ENCODE measurements at places on chromosomes 7 and 10.

GRCh38 chr7:11923376-11923930 is 91.5 kb upstream of the THSD7A start:
- no peak for DNase-seq

- no peak for DNase-seq
Measured at GRCh38 chr10:49627644-49628247, 13.9 kb downstream of the CHAT start.

DNA sequence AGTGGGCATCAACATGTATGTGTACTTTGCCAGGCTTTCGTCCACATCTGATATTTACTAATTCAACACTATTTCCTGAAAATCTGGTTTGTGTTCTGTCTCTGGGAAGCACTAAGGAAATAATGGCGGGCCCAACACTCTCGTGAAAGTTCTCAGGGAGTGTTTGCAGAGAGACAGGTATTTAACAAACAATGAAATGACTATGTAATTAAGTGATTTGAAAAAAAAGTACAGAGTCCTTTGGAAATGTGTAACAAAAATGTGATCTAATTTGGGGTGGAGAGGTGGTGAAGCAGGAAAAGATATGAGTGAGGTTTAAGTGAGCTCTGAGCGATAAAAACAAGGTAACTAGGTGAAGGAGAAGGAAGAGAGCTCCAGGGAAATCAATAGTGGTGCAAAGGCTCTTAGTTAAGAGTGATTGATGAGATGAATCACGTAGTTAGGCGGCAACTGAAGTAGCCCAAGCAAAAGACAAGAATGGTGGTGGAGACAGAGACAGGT is 95.3 kb upstream of the DNAJB12 start:
- DNase-seq: no peak

GRCh38 chr10:77159538-77160110 is 478.0 kb downstream of the KCNMA1 start:
- DNase-seq: no peak

DNA sequence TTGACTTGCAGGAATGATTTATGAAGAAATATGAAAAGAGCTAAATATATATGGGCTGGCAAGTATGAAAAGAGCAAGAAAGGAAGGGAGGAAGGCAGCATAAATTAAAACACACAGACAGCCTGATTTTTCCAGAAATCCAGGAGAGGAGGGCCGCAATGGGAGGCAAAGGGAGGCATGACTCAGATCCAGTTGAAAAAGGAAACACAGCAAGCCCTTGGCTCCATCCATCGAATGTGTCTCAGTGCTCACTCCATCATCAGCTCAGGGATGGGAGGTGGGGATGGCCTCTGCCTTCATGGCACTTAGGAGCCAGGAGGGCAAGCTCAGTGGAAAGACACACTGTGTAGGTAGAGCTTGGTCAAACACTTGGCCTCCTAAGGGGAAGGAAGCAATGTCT is 75.7 kb upstream of the PDZD8 start:
- DNase-seq: no peak

- DNase-seq: no peak
Measured at GRCh38 chr10:129968020-129968852, 4.2 kb upstream of the EBF3 start.

DNA sequence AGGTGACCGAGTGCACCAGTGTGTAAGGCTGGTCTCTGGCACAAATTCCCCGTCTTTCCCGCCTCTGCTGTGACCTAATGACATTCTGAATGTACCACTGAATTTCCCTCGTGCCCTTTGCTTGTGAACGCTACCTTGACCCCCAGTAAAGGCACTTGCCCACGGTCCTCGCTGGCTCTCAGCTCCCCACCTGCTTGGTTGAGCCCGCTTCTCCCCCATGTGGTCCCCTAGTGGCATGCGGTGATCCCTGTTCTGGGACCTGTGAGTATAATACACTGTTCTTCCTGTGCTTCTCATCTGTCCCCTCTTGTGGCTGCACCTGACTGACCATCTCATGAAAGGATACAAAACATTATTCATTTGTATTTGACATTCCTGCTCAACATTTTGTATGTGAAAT is 495.7 kb downstream of the INHBA start:
- DNase-seq: no peak

DNA sequence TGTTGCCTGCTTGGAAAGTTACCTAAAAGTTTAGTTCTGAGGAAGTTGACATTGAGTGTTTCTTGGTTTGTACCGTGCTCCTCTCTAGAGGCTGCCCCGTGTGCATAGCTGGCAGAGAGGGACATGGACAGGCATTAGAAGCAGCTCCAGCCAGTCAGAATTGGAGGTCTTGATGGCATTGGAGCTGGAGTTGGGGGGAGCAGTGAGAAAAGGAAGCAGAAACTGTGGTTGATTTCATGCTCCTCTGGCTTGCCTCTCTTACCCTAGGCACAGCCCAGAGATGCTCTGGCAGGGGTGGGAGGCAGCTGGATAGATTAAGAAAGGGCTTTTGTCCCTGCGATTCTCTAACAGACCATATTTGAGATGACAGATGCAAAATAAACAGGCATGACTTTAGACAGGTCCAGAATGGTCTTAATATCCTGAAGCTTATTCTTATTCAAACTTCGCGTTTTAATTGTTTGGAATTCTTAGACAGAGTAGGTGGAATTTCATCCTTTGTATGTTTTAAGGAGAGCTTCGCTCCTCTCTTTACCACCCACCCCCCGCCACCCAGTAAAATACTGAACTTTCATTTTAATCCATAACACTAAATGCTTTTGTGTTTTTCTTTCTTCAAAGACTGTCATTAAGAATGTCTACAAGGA is 73.5 kb upstream of the GLCCI1 start:
- peak; percentile 58 for DNase-seq

All from cerebellar cortex (tissue), 1 donor.